ENCODE measurements at places on chromosomes 6 and 20. TPM values are rescaled to one million over a fixed set of nuclear protein-coding genes. Genes with fewer than 3 reads are reported as not detected.

DEFB124 gene
- total RNA-seq = not detected

MTFR2 gene
- 9.2 TPM for total RNA-seq

VGLL2 gene
- not detected for total RNA-seq

BTNL2 gene
- total RNA-seq = not detected

METTL24 gene
- not detected for total RNA-seq

SLC32A1 gene
- not detected for total RNA-seq

BCAS1 gene
- total RNA-seq = not detected

Data from bronchus fibroblast of lung (primary cell).